ENCODE measurements at places on chromosomes 2 and 18. TPM values are rescaled to one million over a fixed set of nuclear protein-coding genes. Genes with fewer than 3 reads are reported as not detected.

DNA sequence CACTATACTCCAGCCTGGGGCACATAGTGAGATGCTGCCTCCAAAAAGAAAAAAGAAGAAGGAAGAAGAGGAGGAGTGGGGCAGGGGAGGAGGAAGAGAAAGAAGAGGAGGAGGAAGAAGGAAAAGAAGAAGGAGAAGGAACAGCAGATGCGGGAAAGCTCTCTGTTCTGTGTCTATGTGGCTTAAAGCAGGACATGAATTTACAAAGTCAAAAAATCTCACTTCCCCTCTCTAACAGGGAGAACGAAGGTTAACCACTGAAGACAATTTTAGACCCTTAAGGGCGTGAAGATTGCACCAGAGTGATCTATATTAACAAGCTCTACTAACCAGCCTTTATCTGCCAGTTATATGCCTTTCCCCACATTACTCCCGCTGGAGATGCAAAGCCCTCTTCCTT is 258.9 kb downstream of the METTL4 start:
- H3K36me3 ChIP-seq = no peaks in the 10 kb centered on the region
- DNase-seq = no peak
- H3K4me1 ChIP-seq = peaks cover 4% of the 10 kb centered on the region
- no peak overlapping the region for H3K27ac ChIP-seq
- H3K27me3 ChIP-seq = no peaks in the 10 kb centered on the region
- H3K4me3 ChIP-seq = no peak overlapping the region

DNA sequence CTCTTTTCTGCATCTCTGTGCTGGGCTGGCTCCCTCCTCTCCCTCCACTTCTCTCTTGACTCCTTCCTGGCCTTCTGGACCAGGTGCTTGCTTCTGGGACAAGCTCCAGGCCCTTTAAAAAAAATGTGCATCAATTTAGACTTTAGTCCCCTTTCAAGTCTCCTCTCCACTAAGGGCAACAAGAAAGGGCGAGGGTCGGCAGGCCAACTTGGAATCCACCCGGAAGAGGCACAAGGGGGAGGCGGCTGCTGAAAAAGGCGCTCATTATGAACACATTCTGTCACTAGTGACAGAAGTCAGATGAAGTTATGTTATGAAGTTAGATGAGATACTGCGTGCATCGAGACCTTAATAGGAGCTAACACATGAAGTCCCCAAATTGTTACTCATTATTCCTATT is 13.6 kb upstream of the RHOB start:
- no peak overlapping the region for H3K27ac ChIP-seq
- H3K27me3 ChIP-seq = peaks cover 4% of the 10 kb centered on the region
- no peaks in the 10 kb centered on the region for H3K36me3 ChIP-seq
- no peak overlapping the region for H3K4me3 ChIP-seq

DNA sequence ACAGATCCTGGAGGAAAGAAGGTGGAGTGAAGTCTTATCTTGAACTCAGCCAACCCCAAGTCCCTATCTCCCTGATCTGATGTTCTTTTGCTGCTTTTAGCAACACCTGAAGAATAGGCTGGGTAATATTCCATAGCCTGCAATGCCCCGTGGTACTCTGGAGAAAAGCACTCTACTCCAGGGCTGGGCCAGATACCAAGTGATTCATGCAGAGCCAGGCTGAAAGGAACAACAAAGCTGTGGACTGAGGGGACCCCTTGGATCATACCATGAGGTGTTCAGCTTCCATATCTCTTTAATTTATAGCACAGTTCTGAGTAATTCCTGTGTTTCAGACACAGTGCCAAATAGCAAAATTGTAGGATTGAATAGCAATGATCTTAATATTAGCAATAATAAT is 130.6 kb downstream of the NXPH2 start:
- no peaks in the 10 kb centered on the region for H3K27me3 ChIP-seq
- H3K4me1 ChIP-seq = no peaks in the 10 kb centered on the region
- no peak overlapping the region for H3K4me3 ChIP-seq
- H3K27ac ChIP-seq = no peak overlapping the region

GRCh38 chr18:7658701-7659100 is 91.6 kb downstream of the PTPRM start:
- DNase-seq = no peak
- no peak overlapping the region for H3K4me3 ChIP-seq
- H3K27ac ChIP-seq = no peak overlapping the region
- no peaks in the 10 kb centered on the region for H3K36me3 ChIP-seq
- no peaks in the 10 kb centered on the region for H3K4me1 ChIP-seq

DNA sequence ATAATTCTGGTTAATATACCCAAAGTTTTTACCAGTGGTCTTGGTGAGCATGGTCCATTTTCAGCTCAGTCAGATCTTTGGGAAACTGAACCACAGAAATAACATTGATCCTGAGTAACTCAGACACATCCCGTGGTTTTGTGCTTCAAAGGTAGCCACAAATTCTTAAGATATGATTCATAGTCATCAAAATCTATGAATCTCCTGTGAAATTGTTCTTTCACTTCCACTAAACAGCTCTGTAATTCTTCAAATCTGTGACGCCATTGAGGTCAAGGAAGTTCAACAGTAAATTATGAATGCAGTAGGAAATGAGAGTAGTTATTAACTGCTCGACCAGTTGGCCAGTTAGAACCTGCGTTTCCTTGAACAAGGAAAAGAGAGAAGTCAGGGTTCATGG is 147.3 kb downstream of the IRS1 start:
- no peak for DNase-seq
- H3K4me3 ChIP-seq = no peak overlapping the region
- H3K36me3 ChIP-seq = no peaks in the 10 kb centered on the region

GRCh38 chr2:113036763-113037162 is 15.9 kb downstream of the IL36B start:
- H3K27me3 ChIP-seq = no peaks in the 10 kb centered on the region
- H3K4me1 ChIP-seq = no peaks in the 10 kb centered on the region
- H3K4me3 ChIP-seq = no peak overlapping the region
- no peaks in the 10 kb centered on the region for H3K36me3 ChIP-seq

DNA sequence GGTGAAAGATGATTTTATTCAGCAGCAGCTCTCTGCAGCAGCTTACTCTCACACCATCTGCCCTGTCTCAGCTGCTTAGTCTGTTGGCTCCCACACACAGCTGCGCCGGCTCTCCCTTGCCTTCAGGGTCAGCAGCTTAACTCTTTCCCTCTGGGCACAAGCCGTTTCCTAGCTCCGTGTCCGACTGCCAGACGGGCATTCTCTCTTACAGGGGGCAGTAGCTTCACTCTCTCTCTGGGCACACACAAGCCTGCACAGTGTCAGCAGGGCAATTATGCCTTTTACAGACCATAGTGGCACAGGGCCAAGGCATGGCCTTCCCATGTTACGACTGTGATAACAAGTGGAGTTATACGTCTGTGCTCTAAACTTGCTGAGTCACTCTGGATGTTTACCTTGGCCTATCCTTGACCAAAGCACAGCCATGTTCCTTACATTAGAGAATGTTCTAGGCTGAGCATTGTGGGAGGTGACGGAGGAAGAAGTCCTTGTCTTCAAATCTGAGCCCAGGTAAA is 31.7 kb downstream of the PCARE start:
- H3K4me3 ChIP-seq = no peak overlapping the region
- H3K36me3 ChIP-seq = no peaks in the 10 kb centered on the region
- DNase-seq = no peak
- no peaks in the 10 kb centered on the region for H3K4me1 ChIP-seq
- no peak overlapping the region for H3K27ac ChIP-seq

The PTPRM gene
- 0.31 TPM for total RNA-seq

The SEPTIN10 gene
- 0.40 TPM for total RNA-seq

The UGT1A5 gene
- total RNA-seq = not detected
